ENCODE measurements at places on chromosomes 6 and 20. TPM values are rescaled to one million over a fixed set of nuclear protein-coding genes. Genes with fewer than 3 reads are reported as not detected.

DNA sequence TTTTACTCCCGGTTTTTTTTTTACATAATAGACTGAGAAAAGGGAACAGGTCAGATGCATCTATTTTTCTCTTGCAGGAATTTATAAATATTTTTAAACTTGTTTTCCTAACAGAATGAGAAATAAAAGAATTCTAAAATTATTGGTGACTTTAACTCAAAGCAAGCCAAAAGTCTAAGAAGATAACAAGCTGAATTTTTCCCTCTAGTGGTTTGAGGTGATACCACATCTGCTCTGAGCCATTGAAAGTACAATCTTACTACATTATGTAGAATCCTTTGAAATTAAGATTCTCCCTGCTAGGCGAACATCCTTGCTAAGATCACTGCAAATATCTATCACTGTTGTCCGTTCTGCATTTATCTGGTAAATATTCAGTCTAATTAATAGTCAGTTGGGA lies 10.7 kb upstream of the STMND1 start:
- DNase-seq, result no peak

- DNase-seq, result no peak
Measured at GRCh38 chr6:148769304-148769968, 22.6 kb downstream of the UST start.

DNA sequence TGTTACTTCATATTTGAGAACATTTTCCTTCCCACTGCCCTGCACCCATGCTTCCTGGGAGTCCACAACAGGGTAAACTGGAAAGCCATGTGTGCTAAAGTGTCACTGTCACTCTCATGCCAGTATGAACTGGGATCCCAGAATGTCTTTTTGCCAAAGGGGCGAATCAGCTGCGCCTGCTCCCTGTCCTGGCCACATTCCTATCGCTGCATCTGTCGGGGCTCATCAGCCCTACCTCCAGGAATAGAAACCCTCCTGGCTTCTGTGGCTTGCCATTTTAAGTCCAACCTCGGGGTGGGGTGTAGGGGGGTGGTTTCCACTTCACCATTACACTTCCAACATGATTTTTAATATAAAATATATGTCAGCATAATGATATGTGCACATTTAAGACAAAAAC lies 933 bp downstream of the KLHL31 start:
- DNase-seq, result no peak

- DNase-seq, result no peak
Measured at GRCh38 chr6:32196682-32197616, 4.5 kb upstream of the GPSM3 start.

- DNase-seq, result no peak
Measured at GRCh38 chr6:13769655-13770053, 44.7 kb downstream of the MCUR1 start.

DNA sequence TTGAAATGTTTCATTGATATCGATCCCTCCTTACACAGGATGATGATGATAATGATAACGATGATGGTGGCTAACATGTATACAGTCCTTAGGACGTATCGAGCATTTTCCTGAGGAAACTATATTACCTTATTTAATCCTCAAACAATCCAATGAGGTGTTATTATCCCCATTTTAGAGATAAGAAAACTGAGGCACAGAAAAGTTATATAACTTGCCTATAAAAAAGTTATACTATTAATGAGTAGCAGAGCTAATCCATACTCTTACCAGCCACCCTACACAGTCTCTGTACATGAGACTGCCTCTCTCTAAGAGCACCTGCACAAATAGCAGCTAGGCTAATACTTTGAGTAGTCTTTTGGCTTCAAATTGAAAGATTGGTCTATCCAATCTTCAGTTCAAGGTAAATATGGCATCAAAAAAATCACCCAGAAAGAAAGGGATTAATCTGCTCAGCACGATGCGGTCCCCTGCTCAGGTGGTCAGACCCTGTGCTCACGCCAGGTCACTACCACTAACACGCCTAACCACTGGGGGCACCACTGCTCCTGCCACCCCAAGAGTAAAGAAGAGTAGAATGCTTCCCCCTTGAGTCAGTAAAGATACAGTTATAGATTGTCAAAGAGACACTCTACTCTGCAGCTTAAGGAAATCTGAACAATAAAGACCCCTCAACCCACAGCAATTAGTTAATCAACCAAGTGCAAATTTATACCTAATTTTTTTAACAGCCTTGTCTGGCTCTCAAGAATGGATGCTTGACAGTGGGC lies 15.0 kb downstream of the GABBR1 start:
- DNase-seq, result no peak

DNA sequence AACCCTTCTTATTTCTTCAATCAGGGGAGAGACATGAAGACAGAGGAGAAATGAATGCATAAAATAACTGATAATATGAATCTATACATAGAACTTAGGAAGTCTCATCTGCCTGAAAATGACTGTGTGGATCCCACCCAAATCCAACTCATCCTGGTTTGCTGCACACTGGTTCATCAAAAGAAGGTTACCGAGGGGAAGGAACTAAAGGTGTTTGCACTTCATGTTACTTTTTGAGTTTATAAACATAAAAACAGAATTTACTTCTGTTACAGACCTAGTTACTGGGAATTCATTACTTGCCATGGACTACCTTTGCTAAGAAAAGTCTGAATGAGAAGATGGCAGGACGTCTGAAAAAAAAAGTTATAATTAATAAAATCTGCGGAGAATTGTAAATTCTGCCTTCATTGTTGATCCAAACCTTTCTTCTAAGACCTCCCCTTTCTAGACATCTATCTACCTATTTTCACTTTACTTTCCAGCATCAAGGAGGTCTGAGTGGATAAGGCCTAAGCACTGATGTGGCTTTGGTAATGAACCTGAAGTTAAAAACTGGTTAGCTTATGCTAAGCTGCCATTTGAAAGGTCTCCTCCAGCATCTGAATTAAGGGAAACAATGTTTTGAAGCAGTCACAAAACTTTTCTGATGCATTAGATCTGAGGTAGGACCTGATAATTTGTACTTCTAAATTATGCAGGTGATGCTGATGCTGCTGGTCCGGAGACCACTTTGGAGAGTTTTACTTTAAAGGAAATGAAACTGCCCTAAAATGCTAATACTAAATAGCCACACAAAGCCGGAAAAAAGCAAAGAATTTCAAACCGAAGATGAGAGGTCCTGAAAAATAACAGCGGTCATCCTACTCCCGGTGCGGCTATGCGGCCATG lies 84.0 kb downstream of the HFE start:
- DNase-seq, result no peak

GRCh38 chr6:84224251-84224650 lies 3.2 kb downstream of the CEP162 start:
- no peak for DNase-seq

DNA sequence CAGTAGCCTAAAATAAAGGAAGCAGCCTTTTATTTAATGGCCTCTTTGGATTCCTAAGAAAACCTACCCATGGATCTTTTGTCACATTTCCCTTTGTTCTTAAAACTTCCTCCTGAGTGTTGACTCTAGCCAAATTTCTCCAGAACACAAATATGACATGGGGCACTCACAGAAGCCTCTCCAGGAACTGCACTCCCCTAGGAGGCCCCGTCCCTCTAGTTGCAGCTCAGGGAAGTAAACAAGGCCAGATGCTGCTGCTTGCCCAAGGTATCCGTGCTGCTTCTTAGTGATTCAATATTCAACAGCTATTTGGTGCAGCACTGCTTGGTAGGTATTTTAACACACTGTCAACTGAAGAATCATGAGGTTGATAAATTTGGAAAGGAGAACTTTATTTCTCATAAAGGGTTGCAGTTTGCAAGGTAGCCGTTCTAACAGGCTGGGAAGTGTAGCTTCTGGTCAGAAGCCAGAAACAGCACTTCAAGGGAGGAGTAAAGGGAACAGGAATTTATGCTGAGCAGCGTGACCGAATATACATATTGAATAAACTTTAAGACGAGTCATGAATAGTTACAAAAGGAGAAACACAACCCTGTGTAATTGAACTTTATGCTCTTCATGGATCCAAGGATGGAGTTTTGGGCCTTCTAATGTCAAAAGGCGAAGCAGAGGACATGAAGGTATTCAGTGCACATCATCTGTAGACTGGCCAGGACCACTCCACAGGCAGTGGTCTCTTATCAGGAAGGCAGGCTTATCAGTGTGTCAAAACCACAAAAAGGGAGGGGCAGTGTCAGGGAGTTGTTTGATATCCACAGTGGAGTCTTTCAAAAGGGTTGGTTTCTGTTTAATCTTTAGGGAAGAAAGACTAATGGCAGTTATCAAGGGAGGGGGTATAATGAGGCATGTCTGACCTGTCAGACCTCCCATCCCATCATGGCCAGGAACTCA lies 63.3 kb downstream of the CD24 start:
- no peak for DNase-seq

GRCh38 chr6:51016489-51016888 lies 197.8 kb downstream of the TFAP2B start:
- DNase-seq, result no peak

DNA sequence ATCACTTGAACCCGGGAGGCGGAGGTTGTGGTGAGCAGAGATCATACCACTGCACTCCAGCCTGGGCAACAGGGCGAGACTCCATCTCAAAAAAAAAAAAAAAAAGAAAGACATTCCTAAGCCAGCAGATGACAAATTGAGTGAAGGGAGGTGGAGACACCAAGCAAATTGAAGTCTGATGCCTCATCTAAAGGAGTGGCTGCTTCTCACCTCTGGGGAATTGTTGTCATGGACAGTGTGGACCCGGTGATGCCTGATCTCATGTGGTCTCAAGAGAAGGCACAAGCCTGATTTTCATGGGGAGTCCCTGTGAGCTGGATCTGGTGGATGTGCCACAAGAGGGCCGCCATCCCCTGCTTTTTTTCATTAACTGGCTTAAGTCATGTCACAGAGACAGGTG lies 272.0 kb downstream of the ZNF217 start:
- DNase-seq, result no peak

GRCh38 chr6:137361701-137362100 lies 132.5 kb downstream of the OLIG3 start:
- no peak for DNase-seq

- no peak for DNase-seq
Measured at GRCh38 chr6:70547313-70547712, 19.4 kb upstream of the SDHAF4 start.

GRCh38 chr20:17933711-17934110 lies 34.9 kb downstream of the SNX5 start:
- no peak for DNase-seq

DNA sequence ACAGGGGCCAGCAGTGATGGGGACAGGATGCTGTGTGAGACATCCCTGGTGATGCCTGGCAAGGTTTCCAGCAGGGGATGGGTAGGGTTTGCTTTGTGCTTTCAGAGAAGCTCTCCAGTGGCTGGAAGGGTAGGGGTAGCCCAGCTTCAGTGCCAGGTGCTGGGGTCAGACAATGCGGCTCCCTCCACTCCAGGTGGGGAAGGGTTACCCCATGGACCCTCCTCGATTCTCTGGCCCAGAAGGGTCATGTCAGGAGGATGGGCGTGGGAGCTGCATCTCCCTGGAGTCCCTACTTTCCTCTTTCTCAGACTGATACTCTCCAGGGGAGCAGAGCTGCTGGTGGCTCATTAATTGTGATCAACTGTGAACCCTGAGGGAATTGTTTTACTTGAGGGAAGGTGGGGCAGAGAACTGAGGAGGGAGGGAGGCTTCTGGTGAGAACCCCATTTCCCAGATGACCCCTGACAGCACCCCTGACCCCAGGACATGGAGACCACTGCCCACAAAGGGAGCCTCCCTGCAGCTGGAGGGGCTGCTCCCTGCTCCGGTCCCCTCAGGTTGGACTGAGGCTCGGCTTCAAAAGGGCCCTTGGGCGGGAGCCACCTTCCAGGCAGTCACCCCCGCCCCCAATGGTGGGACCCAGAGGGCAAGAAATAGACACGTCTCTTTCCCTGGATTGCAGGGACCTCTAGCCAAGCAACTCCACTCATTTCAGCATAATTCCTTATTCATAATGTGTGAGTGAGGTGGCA lies 100.9 kb upstream of the BHLHE23 start:
- no peak for DNase-seq

DNA sequence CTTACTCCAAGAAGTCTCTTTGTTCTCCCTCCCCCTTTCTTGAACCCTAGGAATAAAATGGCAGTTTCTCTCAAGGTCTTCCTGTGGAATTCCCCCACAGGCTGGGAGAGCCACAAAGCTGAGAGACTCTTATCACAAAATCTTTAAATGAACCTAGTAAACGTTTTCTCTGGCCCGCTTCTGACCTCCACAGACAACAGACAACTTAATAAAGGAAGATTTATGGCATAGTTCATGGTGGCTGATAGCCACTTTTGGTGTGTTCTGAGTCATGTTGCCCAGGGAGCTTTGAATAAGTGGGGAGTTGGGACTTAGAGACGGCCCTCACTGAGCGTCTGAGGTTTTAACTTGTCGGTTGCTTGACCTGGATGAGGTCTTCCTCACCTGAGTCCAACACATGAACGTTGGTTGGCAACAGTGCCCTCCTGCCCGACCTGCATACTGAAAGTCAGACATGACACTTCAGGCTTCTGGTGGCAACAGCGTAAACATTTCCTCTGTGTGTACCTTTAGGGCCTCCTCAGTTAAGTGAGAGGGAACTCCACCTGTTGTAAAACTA lies 124.1 kb downstream of the FOXO3 start:
- no peak for DNase-seq

GRCh38 chr6:7433121-7433617 lies 43.6 kb downstream of the RIOK1 start:
- no peak for DNase-seq

DNA sequence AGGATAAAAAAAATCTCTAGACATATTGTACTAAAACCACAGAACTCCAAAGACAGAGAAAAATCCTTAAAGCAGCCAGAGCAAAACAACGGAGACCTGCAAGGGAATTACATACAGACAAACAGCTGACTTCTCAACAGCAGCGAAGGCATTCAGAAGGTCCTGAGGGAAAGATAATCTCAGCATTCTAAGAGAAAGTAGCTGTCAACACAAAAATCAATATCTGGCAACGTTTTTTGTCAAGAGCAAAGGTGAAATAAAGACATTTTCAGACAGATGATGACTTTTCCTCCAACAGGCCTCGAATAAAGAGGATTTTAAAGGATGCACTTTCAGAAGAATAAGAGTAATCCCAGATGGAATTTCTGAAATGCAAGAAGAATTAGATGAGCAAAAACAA lies 6.1 kb upstream of the SCGN start:
- DNase-seq, result no peak

- no peak for DNase-seq
Measured at GRCh38 chr20:2754424-2754823, 46.0 kb downstream of the CPXM1 start.

- no peak for DNase-seq
Measured at GRCh38 chr6:128513878-128514277, 6.5 kb downstream of the PTPRK start.

GRCh38 chr6:54014440-54014839 lies 96.8 kb upstream of the MLIP start:
- DNase-seq, result no peak

- no peak for DNase-seq
Measured at GRCh38 chr6:16711546-16712254, 49.6 kb downstream of the ATXN1 start.

DNA sequence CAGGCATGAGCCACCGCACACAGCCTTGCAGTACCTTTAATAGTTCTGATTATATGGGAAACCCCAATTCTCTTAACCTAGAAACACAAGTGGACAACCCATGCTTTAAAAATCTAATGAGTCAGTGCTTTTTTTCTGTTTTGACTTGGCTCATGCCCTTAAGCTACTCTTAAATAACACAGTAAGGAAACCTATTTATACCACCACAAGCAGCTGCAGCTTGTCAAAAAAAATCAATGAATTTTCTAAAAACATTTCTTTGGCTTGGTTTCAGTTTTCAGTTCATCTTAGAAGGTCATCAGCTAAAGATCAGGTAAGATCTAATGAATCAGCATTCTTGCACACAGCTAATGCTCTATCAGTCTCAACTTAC lies 124.1 kb upstream of the DST start:
- no peak for DNase-seq

Gene PRRT1
- total RNA-seq, result 0.24 TPM

Gene SLC32A1
- total RNA-seq, result not detected

Gene GATA5
- 1.4 TPM for total RNA-seq

Gene OLIG3
- not detected for total RNA-seq
